ENCODE measurements at places on chromosomes 6 and 20. TPM values are rescaled to one million over a fixed set of nuclear protein-coding genes. Genes with fewer than 3 reads are reported as not detected.

The ADAM33 gene
- 52.6 TPM for total RNA-seq

The IP6K3 gene
- 41.4 TPM for total RNA-seq

GRCh38 chr20:58636983-58637421 is 14.1 kb upstream of the STX16 start:
- no peak for DNase-seq

GRCh38 chr20:47030271-47030810 is 135.7 kb downstream of the EYA2 start:
- no peak for DNase-seq

DNA sequence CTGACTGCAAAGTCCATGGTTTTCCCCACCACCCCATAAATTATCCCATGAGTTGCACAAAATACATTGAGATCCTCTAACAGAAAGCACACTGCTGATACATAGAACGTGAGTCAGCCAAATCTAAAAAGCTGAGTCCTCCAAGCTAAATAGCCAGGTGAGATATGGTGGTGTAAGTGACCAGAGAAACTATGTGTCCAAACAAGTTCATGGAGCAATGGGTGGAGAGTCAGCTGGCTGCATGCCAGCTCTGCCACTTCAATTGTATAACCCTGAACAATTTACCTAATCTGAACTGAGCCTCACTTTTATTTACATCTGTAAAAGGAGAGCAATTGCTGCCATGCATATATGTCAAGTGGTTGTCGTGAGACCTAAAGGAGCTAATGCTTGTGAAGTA is 9.7 kb downstream of the SNAP25 start:
- DNase-seq, result no peak

- no peak for DNase-seq
Measured at GRCh38 chr20:23663180-23663579, 25.4 kb upstream of the CST3 start.

- peak; percentile 20 for DNase-seq
Measured at GRCh38 chr20:49483018-49483695, 689 bp upstream of the KCNB1 start.
